Sciatic nerve (tissue), 2 donors: ENCODE measurements at places on chromosomes 7 and 10.

DNA sequence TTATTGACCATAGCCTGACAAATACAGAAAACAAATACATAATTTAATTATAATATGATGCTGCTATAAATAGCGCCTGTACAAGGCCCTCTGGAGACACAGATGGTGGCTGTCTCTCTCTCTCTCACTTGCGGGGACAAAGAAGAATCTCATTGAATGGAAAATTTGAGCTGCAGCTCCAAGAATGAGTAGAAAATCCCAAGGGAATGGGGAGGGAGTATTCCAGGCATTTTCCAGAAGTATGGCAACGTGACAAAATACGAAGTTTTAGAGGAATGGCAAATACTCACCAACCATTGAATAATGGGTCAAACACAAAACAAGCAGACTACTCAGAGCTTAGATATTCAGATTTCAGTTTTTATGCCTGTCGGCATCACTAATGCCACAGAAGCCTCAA, 179.9 kb downstream of the NRP1 start:
- DNase-seq: no peak

DNA sequence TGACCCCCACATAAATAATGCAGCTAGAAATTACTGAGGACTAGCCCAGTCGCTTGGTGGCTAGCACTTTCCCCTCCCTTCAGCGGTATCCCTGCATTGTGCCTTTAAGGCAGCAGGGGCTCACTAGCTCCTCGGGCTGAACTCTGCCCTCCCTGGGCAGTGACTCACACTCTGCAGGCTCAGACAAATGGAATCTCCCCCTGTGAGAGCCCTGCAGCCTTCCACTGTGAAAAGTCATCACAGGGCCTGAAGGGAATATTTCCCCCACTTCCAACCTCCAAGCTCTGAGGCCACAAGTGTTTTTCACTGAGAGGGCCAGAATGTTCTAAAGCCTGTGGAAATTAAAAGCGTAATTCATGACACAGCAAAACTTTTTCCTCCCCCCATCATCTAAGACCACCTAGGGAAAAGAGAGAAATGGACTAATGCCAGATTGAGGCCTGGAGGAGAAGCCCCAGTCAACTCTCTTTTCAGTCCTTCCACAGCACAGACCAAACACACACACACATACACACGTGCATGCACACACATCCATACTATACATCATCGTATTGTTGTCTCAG, 93.6 kb upstream of the COL1A2 start:
- peak; percentile 82 for DNase-seq

- DNase-seq: no peak
Observed at GRCh38 chr7:2523461-2523936, 3.9 kb downstream of the LFNG start.

- DNase-seq: no peak
Observed at GRCh38 chr7:1341361-1342089, 108.9 kb downstream of the UNCX start.

GRCh38 chr7:50584793-50585408, 19.7 kb upstream of the DDC start:
- no peak for DNase-seq

DNA sequence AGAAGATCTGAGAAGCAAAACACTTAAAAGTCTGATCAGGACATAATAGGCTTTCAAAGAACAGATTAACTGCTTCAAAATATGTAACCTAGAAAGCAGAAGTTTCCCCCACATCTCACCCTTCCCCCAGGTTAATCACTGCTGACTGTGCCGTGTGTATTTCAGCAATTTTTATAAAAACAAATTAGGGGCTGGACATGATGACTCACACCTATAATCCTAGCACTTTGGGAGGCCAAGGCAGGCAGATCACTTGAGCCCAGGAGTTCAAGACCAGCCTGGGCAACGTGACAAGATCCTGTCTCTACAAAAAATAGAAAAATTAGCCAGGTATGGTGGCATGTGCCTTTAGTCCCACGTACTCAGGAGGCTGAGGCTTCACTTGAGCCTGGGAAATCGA, 67.6 kb upstream of the GATA3 start:
- no peak for DNase-seq

DNA sequence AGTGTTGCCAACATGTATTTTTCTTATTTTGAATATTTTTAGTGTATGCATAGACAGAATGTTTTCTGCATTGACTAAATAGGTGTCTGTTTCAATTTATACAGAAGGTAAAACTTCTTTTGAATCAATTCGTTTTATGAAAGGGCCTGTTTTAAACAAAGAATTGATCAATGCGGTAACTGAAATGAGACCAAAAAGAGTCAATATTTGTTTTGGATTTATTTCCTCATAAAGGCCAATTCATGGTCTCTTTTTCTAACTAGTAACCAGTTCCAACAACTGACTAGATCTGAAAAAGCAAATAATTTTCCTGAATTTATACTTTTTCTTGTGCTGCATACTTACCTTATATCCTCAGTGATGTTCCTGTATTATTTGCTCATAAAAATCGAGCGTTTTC, 320.5 kb downstream of the DGKB start:
- no peak for DNase-seq

DNA sequence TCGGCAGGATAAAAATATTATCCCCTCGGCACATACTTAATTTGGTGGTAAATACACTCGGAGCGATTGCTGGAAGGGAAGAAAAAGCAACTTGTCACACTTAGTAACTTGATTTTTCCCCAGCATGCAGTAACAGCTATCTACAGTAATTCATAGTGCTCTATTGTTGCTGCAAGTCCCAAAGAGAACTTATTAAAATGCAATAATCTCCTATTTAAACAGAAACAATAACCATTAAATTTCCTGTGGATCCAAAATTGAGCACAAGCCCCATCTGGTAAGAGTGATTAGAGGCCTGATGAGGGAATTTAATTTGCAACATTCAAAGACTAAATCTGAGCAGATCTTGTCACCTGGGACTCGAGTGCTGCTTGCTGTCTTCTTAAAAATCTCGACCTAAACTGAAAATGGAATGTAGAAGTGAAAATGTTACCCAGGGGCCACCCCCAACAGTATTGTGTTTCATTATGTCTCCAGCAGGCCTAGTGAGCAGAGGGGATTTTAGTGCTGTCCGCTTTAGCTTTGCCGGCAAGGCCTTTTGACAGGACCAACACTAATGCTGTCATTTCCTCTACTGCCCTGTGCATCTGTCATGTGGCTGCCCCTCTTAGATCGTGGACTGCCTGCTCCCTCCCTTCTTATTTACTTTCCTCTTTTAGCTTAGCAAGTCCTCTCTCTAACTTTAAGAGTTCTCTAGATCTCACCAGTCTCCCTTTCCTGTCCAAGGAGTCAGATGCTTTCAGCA, 639.7 kb downstream of the AUTS2 start:
- no peak for DNase-seq

DNA sequence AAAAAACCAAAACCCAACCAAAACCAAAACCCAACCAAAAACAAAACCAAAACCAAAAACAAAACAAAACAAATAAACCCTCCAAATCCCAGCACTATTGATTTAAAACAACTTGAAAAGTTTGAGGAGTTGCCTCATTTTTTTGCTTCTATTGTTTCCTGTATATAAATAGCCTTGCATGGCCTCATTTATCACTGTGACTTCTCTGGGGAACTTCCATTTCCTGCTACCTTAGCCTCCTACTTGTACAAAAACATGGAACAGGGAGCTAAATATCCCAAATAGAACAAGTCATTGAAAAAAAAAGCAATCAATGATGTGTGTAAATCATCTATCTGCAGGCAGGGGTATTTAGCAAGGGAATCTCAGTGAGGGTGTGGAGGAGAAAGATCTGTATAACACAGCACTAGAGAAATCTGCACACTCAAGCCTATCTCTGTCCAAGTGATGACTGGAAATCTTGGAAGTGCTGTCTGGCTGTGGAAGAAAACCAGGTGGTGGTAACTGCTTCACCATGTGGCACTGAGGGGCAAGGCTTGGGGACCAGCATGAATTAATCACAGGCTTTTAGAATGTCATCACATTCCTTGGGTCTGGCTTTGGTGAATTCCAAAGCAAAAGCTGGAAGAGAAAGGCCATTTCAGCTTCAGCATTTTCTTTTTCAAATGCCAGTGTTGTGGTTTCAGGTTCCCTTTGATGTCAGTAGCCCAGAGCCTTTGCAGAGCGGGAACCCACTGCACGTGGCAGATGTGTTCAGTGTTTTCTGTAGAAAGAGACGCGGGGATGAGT, 349.5 kb upstream of the ZNF32 start:
- no peak for DNase-seq

DNA sequence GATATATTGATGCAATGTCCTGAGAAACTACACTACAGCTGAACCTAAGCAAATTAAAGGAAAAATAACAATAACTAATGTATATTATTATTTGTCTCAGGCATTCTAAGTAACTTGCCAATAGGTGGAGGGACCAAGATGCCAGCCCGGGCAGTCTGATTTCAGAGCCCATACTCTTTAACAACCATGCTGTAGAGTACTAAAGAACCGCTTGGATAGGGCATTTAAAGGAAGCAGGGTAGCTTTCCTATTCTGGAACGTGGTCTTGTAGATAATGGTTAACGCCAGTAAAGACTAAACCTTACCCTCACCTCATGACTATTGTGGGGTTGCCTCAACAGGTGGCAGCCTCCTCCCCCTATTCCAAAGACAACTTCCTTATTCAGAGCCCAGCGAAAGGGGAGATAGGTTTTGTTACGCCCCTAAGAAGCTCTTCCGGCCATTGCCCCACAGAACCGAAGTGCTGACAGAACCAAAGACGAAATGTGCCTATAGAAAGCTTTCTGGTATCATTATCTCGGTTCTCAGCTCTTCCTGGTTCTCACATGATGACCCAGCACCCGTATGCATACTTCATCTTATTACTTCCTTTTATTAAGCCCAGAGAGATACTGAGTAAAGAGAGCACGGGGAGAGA, 707 bp upstream of the C1GALT1 start:
- no peak for DNase-seq

DNA sequence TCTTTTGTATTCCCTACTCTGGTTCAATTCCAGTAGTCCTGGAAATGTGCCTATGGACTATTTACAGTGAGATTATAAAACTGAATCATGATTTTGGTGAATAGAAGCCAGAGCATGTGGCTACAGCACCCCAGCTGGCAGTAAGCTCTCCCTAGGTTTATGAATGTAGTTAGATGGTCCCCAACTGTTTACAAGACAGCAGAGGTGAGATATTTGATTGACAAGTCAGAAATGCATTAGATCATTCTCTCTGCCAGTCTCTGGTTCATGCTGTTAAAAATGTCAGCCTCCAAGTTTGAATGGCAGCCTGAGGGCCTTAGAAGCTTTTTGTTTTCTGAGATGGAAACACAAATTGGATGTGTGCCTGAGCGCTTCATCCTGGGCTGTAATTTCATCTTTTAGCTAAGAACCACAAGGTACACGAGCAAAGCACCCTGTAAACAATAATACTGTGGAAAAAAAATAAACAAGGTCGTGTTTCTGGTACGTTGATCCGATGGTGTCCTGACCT, 85.0 kb downstream of the BTRC start:
- no peak for DNase-seq

- DNase-seq: peak; percentile 57
Observed at GRCh38 chr7:921581-922333, 32.7 kb downstream of the ADAP1 start.

GRCh38 chr10:122632031-122632430, 67.6 kb downstream of the C10orf120 start:
- no peak for DNase-seq

DNA sequence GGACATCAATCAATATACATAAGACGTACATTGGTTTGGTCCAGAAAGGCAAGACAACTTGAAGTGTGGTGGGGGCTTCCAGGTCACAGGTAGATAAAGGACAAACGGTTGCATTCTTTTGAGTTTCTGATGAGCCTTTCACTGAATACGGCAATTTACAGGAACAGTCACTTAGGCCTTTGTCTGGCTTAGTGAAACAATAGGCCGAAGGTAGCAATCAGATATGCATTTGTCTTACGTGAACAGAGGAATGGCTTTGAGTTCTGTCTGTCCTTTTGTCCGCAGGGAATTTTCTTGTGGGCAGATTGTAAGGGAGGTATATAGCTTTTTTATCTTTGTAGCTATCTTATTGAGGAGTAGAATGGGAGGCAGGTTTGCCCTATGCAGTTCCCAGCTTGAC, 10.8 kb upstream of the STN1 start:
- DNase-seq: no peak

- DNase-seq: peak; percentile 82
Observed at GRCh38 chr7:28315565-28316410, 96.5 kb upstream of the CREB5 start.

DNA sequence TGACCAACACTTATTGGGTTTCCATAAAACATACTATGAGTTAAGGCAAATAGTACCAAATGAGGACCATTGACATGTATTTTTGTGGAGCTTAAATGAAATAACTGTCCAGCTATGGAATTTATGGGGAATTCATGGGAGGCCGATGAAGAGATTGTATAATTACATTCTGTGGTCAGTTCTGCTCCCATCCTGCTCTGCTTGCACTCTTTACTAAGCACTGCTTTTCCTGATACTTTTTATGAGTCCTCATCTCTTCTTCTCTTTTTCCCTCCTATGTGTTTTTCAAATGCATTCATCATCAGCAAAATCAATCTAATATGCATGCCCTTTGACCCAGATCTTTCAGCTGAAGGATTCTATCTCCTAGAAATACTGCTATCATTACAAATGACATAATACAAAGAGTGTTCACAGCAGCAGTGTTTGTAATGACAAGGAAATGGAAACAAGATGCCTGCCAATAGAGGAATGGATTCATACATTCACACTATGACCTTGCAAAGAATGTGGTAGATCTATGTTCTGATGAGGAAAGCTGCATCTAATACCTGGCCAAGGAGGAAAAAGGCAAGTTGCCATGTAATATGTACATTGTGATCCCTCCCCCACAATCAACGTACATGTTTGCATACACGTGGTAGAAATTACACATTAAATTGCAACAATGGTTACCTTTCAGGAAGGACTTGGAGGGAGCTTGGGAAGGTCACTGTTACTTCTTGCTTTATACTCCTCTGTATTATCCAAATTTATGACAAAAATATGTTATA, 73.9 kb downstream of the PCGF5 start:
- DNase-seq: no peak

GRCh38 chr7:116731445-116732335, 59.7 kb downstream of the MET start:
- DNase-seq: no peak

DNA sequence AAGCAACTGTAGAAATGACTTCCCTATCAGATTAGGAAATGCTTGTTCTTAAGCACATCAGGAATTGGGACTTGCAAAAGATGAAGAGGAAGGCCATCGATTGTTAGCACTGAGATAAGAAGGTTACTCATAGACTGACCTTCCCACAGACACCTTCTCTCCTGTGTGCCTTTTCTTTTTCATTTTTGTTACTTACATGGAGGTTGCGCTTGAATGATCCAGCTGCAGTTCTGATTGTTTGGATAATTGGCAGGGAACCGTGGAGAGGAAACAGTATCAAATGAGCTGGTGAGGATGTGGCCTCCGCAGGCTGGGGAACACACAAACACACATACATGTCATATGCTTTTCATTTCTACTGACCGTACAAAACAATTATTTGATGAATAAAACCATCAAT, 134.9 kb upstream of the RSU1 start:
- no peak for DNase-seq

GRCh38 chr7:1059200-1060091, 15.1 kb downstream of the GPR146 start:
- DNase-seq: peak; percentile 81

GRCh38 chr7:106964466-106964865, 80.0 kb upstream of the PRKAR2B start:
- DNase-seq: no peak
